ENCODE measurements at places on chromosomes 12 and 14.

- no peak for DNase-seq
Measured at GRCh38 chr12:22518998-22519397, 25.3 kb downstream of the C2CD5 start.

DNA sequence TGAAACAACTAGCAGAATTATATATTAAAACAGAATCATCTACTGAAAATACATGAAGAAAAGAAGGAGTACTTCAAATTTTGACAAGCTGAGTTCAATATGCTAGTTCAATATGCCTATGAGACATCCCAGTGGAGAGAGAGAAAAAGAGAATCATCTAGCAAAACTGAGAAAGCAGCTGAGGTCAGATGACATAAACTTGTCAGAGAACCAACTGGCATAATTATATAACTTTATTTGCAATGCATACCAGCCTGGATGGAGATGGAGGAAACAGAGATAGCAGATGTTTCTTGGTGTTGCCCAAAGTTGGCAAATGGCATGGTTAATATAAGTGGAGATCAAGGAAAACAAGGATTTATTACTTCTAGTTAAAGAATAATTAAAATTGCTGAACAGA is 148.7 kb upstream of the PDZRN4 start:
- DNase-seq: no peak

DNA sequence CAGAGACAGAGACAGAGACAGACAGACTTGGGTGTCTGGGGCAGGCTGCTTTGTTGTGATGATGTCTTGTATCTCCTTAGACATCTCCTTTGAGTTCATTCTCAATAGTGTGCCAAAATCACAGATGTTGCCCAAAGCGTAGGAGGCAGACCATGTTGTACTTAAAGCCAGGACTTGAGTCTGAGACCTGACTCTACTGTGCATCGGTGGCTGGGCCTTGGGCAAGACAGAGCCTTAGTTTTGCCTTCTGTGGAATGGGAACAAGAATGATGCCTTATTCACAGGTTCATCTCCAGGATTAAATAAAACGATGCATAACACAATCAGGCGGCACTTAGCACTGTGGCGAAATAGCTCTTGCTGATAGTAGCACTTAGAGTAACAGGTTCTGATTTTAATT is 230.3 kb downstream of the AACS start:
- no peak for DNase-seq

GRCh38 chr12:121970581-121971300 is 50.9 kb upstream of the BCL7A start:
- no peak for DNase-seq

DNA sequence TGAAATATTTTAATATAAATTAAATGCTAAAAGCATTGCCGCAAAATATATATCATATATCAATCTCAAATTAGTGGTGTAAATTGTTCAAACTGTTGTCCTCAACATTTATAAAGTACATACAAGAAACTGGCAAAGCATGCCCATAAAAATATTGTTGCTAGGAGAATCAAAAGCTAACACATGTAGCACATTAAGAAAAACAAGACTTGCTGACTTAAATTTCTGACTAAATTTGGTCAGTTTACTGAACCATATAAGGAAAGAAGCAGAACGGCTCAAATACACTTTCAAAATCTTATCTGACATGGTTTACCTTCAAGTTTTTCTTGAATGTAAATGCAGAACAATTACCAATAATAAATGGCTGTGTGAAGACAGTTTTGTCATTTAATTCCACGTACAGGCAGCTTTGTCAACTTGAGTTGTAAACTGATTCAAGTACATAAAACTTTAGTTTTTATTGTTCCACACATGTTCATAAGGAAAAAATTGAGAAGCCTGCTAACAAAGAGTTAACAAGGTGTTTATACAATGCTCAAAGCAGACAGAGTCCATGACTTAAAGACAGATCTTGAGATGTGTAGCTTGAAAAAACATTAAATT is 50.4 kb downstream of the PPP1R12A start:
- DNase-seq: no peak

- no peak for DNase-seq
Measured at GRCh38 chr14:105898482-105899010, 372.2 kb downstream of the TMEM121 start.

- DNase-seq: no peak
Measured at GRCh38 chr12:4307593-4308333, 13.2 kb upstream of the TIGAR start.

- no peak for DNase-seq
Measured at GRCh38 chr12:2129076-2129475, 76.3 kb downstream of the CACNA1C start.

- DNase-seq: no peak
Measured at GRCh38 chr14:41606282-41606531, 469 bp upstream of the LRFN5 start.

DNA sequence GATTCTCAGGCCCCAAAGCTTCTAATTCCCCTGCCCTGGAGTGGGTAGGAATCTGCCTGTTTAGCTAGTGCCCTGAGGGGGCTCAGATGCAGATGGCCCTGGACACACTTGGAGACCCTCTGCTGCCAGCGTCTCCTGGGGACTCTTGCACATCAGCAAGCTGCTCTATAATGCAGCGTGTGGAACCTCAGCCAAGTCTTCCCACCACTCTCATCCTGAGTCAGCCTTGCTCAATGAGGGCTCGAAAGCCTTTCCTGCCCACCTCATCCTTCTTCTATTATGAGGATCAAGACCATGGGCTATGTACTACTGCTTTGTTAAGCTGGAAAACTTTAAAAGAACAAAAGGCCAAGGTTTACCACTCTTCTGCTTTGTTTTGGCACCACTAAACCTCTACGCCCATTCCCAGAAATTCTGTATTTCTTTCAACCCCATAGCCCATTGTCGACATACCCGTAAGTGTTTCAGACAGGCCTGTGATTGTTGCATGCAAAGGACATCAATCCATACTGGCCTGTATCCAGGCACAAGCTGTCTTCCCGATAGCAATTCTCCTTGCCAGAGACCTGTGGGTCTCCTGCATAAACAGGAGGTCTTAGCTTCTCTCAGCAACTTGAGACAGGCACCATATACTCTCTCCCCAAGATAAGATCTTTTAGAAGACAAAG is 246.9 kb downstream of the DPF3 start:
- no peak for DNase-seq

DNA sequence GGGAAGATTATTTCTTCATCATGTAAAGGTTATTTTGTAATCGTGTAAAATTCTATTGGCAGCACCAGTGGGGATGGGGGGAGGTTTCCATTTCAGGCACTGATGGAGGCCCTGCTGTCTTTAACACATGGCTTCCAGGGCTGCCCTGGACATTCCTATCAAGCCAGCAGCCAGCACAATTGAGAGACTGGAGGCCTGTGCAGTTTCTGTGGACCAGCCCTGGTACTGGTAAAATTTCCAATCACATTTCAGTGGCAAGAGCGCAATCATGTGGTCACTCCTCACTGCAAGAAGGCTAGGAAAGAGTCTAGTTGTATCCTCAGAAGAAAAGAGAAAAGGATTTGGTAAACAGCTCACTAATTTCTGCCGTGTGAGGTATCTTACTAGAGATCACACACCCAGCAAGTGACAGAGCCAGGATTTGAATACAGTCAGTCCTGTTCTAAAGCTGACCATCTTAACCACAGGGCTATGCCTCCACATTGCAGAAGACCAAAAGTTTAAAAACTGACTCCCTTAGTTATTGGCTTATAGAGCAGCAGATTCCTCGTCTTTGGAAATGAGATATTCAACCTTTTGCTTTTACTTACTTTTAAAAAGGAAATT is 179.4 kb upstream of the ARHGAP5 start:
- DNase-seq: no peak
